Chondrocyte (in vitro differentiated cells): ENCODE measurements at places on chromosomes 2 and 18. TPM values are rescaled to one million over a fixed set of nuclear protein-coding genes. Genes with fewer than 3 reads are reported as not detected.

The PROKR1 gene
- not detected in 3 replicates for total RNA-seq

The HOXD4 gene
- not detected in 3 replicates for total RNA-seq

The TIMM21 gene
- total RNA-seq: 22.7 to 39.7 TPM (median 23.8 TPM) in 3 replicates

The CPS1 gene
- 4.3 to 15.2 TPM (median 4.6 TPM) in 3 replicates for total RNA-seq

The SMYD1 gene
- total RNA-seq: not detected in 3 replicates

GRCh38 chr2:28356095-28356911 lies 36.4 kb upstream of the FOSL2 start:
- peak; percentile 90 for DNase-seq
- peaks cover 47% of the 10 kb centered on the region for H3K4me1 ChIP-seq
- H3K4me3 ChIP-seq: no peak overlapping the region
- H3K27me3 ChIP-seq: no peaks in the 10 kb centered on the region
- H3K27ac ChIP-seq: peak overlapping the region; percentile 90
- no peaks in the 10 kb centered on the region for H3K36me3 ChIP-seq

GRCh38 chr2:45169339-45170190 lies 160.3 kb upstream of the SIX2 start:
- no peaks in the 10 kb centered on the region for H3K27me3 ChIP-seq
- peak overlapping the region; percentile 94 for H3K4me3 ChIP-seq
- H3K36me3 ChIP-seq: no peaks in the 10 kb centered on the region
- peaks cover 51% of the 10 kb centered on the region for H3K4me1 ChIP-seq
- no peak for DNase-seq
- H3K27ac ChIP-seq: peak overlapping the region; percentile 85

- no peak for DNase-seq
- H3K27ac ChIP-seq: no peak overlapping the region
- no peaks in the 10 kb centered on the region for H3K4me1 ChIP-seq
- no peak overlapping the region for H3K4me3 ChIP-seq
- H3K36me3 ChIP-seq: peaks cover 5% of the 10 kb centered on the region
- H3K27me3 ChIP-seq: peaks cover 5% of the 10 kb centered on the region
Observed at GRCh38 chr18:46577546-46577945, 79.5 kb downstream of the LOXHD1 start.

GRCh38 chr2:162929571-162929970 lies 91.0 kb upstream of the KCNH7 start:
- H3K36me3 ChIP-seq: no peaks in the 10 kb centered on the region
- H3K4me3 ChIP-seq: no peak overlapping the region
- DNase-seq: no peak

GRCh38 chr2:218648088-218648786 lies 11.2 kb downstream of the ZNF142 start:
- no peak overlapping the region for H3K4me3 ChIP-seq
- peaks cover 29% of the 10 kb centered on the region for H3K36me3 ChIP-seq
- peak overlapping the region; percentile 41 for H3K27ac ChIP-seq
- DNase-seq: no peak
- H3K27me3 ChIP-seq: no peaks in the 10 kb centered on the region

GRCh38 chr2:37156071-37156856 lies 516 bp downstream of the EIF2AK2 start:
- no peaks in the 10 kb centered on the region for H3K27me3 ChIP-seq
- H3K36me3 ChIP-seq: peaks cover 12% of the 10 kb centered on the region
- H3K4me1 ChIP-seq: peaks cover 32% of the 10 kb centered on the region
- DNase-seq: no peak
- H3K27ac ChIP-seq: peak overlapping the region; percentile 96

- H3K27ac ChIP-seq: peak overlapping the region; percentile 46
- H3K27me3 ChIP-seq: no peaks in the 10 kb centered on the region
- no peak overlapping the region for H3K4me3 ChIP-seq
- no peaks in the 10 kb centered on the region for H3K36me3 ChIP-seq
- DNase-seq: no peak
Observed at GRCh38 chr2:55116966-55117365, 66.7 kb upstream of the RTN4 start.

- peak overlapping the region; percentile 92 for H3K27ac ChIP-seq
- H3K4me1 ChIP-seq: peaks cover 9% of the 10 kb centered on the region
- no peak for DNase-seq
- no peaks in the 10 kb centered on the region for H3K27me3 ChIP-seq
- H3K4me3 ChIP-seq: no peak overlapping the region
- H3K36me3 ChIP-seq: no peaks in the 10 kb centered on the region
Observed at GRCh38 chr2:202965810-202966460, 48.7 kb upstream of the NBEAL1 start.

GRCh38 chr2:237594514-237594871 lies 4.0 kb upstream of the RAB17 start:
- H3K4me1 ChIP-seq: peaks cover 42% of the 10 kb centered on the region
- H3K36me3 ChIP-seq: no peaks in the 10 kb centered on the region
- peak overlapping the region; percentile 90 for H3K27ac ChIP-seq
- no peaks in the 10 kb centered on the region for H3K27me3 ChIP-seq
- DNase-seq: no peak

GRCh38 chr2:220419647-220420046 lies 792.2 kb downstream of the SLC4A3 start:
- H3K4me3 ChIP-seq: no peak overlapping the region
- H3K27ac ChIP-seq: no peak overlapping the region
- H3K36me3 ChIP-seq: no peaks in the 10 kb centered on the region
- H3K27me3 ChIP-seq: no peaks in the 10 kb centered on the region
- no peak for DNase-seq

GRCh38 chr2:97974471-97974870 lies 21.3 kb downstream of the TMEM131 start:
- no peak for DNase-seq
- no peaks in the 10 kb centered on the region for H3K27me3 ChIP-seq
- H3K27ac ChIP-seq: no peak overlapping the region
- H3K4me1 ChIP-seq: peaks cover 7% of the 10 kb centered on the region
- peaks cover 9% of the 10 kb centered on the region for H3K36me3 ChIP-seq

DNA sequence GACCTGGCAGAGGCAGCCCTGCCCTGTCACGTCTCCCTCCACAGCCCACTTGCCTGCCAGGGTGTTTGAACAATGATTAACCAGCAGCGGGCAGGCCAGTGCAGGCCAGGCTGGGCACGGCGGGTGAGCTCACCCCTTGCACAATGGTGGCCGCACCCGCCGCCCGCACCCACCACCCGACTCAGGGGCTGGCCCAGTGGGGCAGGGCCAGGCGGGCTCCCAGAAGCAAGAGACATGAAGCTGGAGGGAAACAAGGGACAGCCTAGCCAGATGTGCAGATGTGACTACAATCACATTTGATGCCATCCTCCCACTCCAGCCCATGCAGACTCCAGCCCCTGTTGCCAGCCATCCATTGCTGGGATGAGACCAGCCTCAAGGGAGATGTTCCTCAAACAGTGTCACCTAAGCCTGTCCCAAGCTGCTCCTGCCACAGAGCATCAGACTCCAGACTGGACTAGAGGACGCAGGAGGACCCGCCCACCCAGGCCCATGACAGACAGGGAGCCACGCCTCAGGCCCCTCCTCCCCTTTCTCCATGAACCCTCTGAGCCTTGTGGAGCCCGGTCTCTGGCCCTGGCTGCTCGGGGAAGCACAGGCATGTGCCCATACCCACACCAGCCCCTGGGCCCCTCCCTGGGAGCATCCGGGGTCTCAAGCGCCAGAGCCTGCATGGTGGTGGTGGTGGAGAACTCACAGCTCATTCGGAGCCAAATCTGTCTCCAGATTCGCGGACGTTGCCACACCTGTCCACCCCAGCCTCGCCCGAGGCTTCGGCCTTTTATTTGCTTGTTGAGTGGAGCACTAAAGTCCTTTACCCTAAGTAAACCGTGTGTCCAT lies 45.0 kb downstream of the SDC1 start:
- no peak overlapping the region for H3K27ac ChIP-seq
- peak; percentile 93 for DNase-seq
- no peaks in the 10 kb centered on the region for H3K27me3 ChIP-seq
- peaks cover 19% of the 10 kb centered on the region for H3K4me1 ChIP-seq

DNA sequence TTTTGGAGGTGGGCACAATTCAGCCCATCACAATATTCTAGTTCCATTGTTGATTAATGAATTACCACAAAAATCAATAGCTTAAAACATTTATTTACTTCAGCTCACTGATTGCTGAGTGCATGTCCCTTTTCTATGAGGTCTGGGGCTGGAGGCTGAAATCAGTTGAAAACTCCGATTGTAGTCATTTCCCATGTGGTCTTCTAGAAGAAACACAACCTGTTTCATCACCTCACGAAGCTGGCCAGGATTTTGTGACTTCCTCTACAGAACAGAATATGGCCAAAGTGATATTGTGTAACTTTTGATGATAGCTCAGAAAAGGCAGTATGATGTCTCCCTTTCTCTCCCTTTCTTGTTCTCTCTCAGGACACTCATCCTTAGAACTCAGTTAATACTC lies 44.1 kb upstream of the CYRIA start:
- peaks cover 25% of the 10 kb centered on the region for H3K27me3 ChIP-seq
- H3K36me3 ChIP-seq: no peaks in the 10 kb centered on the region

- no peaks in the 10 kb centered on the region for H3K4me1 ChIP-seq
- H3K4me3 ChIP-seq: no peak overlapping the region
- H3K27ac ChIP-seq: no peak overlapping the region
- no peaks in the 10 kb centered on the region for H3K27me3 ChIP-seq
Observed at GRCh38 chr18:57555134-57555533, 31.4 kb downstream of the FECH start.

DNA sequence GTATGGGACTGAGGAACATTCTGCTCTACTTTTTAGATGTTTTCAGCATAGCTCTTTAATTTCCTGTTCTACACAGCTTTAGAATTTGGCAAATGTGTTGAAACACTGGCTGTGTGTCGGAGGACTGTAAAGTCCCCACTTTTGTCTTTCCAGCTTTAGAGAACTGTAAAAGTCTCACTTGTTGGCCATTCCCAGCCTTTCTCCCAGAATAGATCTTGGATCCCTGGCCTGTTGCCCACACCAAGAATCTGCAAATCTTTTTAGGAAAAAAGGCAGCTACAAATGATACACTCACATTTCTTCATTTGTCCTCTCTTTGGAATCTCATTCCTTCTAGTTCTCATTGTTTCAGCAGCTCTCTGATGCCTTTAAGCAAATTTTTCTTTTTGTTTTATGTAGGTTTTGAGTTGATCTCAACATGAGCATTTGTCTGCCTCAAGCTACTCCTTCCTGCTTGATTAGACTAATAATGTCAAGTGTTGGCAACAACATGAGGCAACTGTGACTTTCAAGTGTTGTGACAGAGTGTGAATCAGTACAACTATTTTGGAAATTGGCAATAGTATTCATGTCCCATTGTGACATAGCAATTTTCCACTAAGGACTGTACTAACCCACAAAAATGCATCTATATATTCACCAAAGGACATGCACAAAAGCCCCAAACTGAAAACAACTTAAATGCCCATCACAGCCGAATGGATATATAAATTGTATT lies 610.8 kb downstream of the EPHA4 start:
- H3K27ac ChIP-seq: no peak overlapping the region

- no peaks in the 10 kb centered on the region for H3K4me1 ChIP-seq
- DNase-seq: no peak
- no peaks in the 10 kb centered on the region for H3K36me3 ChIP-seq
- H3K27me3 ChIP-seq: no peaks in the 10 kb centered on the region
- H3K4me3 ChIP-seq: no peak overlapping the region
Observed at GRCh38 chr18:56461151-56461550, 177.2 kb downstream of the TXNL1 start.

GRCh38 chr2:1964659-1965058 lies 220.3 kb upstream of the PXDN start:
- H3K4me1 ChIP-seq: no peaks in the 10 kb centered on the region
- H3K27me3 ChIP-seq: no peaks in the 10 kb centered on the region
- H3K36me3 ChIP-seq: peaks cover 1% of the 10 kb centered on the region
- no peak overlapping the region for H3K27ac ChIP-seq

DNA sequence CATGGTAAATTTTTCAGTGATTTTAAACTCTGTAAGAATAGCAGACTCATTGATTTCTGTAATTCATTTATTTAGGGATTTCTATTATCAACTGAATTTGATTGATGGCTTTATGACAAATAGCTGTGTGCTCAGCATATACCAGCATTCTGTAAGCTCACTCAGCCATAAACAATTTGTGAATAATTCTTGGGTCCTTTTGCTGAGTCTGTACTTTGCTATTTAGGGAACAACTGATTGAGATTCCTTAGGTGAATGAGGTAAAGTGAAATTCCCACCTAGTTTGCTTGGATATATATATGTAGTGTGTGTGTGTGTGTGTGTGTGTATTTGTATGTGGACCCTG lies 76.7 kb upstream of the CAVIN2 start:
- H3K4me1 ChIP-seq: peaks cover 18% of the 10 kb centered on the region
- H3K36me3 ChIP-seq: no peaks in the 10 kb centered on the region
- DNase-seq: no peak
- H3K27ac ChIP-seq: no peak overlapping the region

DNA sequence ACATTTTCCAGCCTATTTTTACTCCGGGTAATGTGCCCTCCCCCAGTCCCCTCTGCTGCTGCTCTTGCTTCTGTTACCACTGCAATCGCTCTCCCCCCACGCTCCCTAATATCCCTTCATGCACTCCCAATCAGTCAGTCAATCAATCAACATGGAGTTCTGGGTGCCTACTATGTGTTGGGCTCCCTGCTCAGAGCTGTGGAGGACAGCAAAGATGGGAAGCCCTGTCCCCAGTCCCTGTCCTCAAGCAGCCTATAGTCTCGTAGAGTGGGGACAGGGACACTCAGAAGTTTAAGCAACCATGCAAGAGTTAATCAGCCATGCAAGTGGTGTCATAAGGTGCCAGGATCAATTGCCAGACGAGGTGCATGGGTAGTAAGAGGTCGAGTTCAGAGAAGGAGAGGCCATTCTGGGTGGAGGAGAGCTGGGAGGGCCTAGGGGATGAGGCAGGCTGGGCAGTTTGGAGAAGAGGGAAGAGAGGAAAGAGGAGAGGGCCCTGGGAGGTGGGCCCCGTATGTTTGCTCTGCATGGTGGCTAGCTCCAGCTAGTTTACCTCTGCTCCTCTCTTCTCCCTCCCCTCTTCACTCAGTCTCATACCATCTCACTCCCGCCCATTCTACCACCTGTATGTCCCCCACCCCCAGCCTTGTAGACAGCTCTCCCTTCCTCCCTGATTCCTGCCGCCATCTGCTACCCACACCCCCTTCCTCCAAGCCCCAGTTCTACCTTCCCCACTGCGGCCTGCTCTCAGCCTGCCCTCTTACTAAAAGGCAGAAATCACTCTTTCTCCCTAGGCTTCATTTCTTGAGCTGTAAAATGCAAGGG lies 3.9 kb downstream of the ASIC4 start:
- peaks cover 42% of the 10 kb centered on the region for H3K27me3 ChIP-seq
- peaks cover 31% of the 10 kb centered on the region for H3K4me1 ChIP-seq
- no peak overlapping the region for H3K4me3 ChIP-seq
- no peak overlapping the region for H3K27ac ChIP-seq
- no peak for DNase-seq
- H3K36me3 ChIP-seq: no peaks in the 10 kb centered on the region
